ENCODE measurements at places on chromosomes 5 and 9.

DNA sequence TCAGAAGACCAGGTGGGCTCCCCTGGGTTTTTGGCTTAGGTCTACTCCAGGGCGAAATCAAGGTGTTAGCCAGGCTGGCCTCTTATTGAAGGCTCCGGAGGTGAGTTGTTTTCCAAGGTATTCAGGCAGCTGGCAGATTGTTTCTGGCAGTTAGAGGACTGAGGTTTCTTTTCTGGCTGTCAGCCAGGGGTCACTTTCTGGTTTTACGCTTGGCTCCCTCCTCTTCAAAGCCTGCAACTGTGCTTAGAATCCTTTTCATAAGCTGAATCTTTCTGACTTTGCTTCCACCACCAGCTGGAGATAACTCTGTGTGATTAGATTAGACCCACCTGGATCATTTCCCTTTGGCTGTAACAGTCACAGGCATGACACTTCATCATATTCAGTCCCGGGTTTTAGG, 24.6 kb downstream of the RFK start:
- no peak for DNase-seq

- DNase-seq, result no peak
These were observed 515.1 kb upstream of the TNC start for GRCh38 chr9:115633104-115633503.

GRCh38 chr5:142197098-142197497, 88.5 kb downstream of the NDFIP1 start:
- DNase-seq, result no peak

DNA sequence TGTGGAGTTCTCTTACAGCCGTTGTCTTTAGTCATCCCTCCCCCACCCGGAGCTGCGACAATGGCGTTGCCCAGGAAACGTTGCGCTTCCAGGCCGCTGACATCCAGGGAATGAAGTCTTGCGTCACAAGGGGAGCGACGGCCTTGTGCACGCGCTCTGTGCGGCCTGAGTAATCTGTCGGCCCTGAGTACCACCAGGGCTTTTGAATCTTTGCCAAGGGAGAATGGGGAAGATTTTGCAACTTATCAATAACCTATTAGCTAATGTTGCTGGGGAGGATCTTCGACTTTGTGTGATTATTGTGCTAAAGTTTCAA, at the start of gene SOX30:
Gene SOX30 (minus strand): TSS at position 62 of the 316 bp plus-strand sequence. CDS start 360 bp downstream, outside the sequence.
- DNase-seq, result no peak

- DNase-seq, result no peak
These were observed 11.6 kb upstream of the ASPN start for GRCh38 chr9:92493749-92494387.

GRCh38 chr5:111749303-111750026, 7.5 kb downstream of the NREP start:
- DNase-seq, result no peak

DNA sequence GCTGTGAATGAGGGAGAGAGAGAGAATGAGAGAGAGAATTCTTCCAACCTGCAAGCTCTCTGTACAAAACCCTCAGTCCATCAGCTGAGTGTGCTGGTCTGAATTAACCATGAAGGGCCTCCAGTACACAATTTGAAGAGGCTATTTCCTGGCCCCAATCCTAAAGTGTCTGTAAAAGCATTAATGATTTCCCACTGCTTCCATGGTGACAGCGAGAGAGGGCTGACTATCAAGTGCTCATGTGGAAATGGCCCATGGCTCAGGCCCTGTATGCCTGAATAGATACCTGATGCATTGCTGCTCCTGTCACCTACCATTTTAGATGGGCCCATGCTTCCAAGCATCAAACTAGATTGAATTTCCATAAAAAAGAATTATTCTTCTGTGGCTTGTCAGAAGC, 592.4 kb downstream of the KIF4B start:
- DNase-seq, result no peak

GRCh38 chr5:10607023-10607665, 43.3 kb downstream of the ANKRD33B start:
- no peak for DNase-seq

GRCh38 chr5:67204821-67205220, 8.2 kb upstream of the CD180 start:
- no peak for DNase-seq

DNA sequence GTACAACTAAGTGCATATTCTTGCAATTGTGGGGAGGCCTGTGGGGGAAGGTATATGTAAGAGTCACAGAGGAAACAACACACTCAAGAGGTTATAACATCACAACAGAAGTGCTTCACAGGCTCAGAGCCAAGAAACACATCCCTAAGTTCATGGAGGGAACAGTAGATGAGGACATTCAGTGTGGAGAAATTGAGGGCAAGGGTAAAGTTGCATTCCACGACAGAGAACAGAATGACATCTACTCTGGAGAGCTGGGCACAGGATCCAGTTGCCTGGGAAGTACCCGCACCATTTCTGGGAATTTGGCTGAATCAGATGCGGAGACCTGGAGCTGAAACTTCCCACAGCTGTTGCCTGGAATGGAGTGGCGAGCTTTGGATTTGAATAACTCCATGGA, 197.2 kb downstream of the NXNL2 start:
- DNase-seq, result no peak

GRCh38 chr5:73615085-73615484, 10.9 kb upstream of the ARHGEF28 start:
- DNase-seq, result no peak

GRCh38 chr5:4924577-4924976, 215.6 kb upstream of the ADAMTS16 start:
- no peak for DNase-seq

- no peak for DNase-seq
These were observed 11.5 kb upstream of the TESK1 start for GRCh38 chr9:35593581-35593980.

DNA sequence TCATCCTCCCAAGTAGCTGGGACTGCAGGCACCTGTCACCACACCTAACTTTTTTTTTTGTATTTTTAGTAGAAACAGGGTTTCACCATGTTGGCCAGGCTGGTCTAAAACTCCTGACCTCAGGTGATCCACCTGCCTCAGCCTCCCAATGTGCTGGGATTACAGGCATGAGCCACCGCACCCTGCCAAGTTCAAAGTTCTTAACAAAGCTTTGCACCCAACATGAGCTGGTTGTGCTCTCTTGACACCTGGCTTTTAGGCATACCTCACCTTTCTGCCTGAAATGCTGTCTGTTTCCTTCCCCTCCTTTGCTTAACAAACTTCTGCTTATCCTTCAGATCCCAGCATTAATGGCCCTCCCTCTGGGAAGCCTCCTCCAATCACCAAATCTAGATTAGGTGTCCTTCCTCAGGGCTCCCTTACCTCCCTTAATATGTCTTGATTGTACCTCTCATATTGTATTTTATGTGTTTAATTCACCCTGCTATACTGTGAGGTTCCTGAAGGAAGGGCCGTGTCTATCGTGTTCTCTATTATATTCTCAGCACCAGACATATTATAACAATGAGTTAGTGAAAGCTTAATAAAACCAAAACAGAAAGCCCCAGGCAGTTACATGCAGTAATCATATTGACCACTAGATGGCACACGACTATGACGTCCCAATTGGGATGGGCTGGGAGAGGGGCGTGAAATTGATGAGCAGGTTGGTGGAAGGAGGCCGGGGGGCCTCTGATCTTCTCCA, 62.9 kb upstream of the PPARGC1B start:
- DNase-seq, result no peak

DNA sequence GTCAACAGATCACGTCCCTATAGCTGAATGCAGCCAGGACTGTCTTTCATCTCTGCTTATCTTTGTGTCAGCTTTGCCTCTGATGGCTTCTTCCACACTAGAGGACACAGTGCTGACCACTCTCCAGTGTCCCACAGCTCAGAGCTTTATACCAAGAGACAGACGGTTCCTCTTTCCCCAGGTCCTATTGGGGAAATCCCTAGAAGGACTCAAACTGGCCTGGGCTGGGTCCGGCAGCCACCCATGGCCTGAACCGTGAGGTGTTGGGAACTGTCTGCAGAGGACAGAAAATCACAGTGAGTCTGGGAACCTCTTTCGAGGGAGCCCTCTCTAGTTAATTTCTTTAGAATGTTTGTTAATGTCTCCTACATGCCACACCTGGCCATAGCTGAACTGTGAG, 68.3 kb upstream of the SHB start:
- no peak for DNase-seq

- no peak for DNase-seq
These were observed 139.5 kb downstream of the SAXO1 start for GRCh38 chr9:18893491-18893890.

DNA sequence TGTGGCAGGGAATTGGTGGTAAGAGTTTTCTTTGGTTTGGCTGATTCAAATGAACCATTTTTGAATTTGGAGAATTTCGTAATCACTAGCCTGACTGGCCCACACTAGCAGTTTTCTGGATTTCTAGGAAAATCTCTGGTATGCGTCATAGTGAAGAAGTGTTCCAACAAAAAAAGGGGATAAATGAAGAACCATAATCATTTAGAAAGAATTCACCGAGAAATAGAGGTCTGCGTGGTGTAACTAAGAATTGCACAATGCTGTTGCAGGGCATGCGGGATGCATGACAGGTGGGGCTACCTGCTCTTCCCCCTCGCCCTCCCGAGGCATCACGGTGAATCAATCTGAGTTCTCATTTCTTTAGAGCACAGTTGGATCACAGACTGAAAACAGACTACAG, 232.3 kb upstream of the PAPPA start:
- DNase-seq, result no peak

GRCh38 chr9:92711844-92712243, 41.9 kb upstream of the IPPK start:
- no peak for DNase-seq

DNA sequence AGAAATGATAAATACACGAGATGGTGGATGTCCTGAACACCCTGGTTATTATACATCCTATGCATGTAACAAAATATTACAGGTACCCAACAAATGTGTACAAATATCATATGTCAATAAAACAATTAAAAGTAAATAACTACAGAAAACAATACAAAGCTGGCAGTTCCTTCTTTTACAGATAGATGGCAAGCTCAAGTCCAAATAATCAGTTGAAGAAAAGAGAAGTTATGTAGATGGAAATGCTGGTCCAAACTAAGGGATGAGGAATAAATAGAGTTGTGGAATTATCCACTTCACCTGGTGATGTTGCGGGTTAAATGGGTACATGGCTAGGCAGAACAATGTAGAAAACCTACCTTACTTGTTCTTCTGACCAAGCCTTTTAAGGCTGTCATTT, 79.4 kb downstream of the PALM2AKAP2 start:
- no peak for DNase-seq

- DNase-seq, result no peak
These were observed 18.5 kb upstream of the GAS1 start for GRCh38 chr9:86965636-86966395.

- no peak for DNase-seq
These were observed 853.3 kb downstream of the MAT2B start for GRCh38 chr5:164358531-164359259.

Data from CD8-positive, alpha-beta T cell (primary cell).